ENCODE measurements at places on chromosomes 6 and 20.

DNA sequence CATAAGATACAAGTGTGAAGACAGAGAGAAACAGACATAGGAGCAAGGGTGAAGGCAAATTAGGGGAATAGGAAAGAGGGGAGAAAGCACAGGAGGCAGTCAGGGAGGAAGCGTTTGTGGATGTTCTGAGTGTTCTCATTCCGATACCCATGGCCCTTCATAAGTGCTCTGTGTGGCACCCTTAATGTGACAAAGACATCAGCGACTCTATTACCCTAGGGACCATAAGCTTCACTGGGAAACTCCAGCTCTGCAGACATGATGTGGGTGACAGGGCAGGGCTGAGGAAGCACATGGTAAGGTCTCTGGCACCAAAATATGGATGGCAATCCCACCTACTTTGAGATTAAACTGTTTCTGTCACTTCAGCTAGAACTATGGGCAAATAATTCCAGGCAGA, 33.0 kb downstream of the F13A1 start:
- no peak for DNase-seq

GRCh38 chr6:401239-401993, 9.9 kb downstream of the IRF4 start:
- DNase-seq, result no peak

- DNase-seq, result no peak
Measured at GRCh38 chr6:98932381-98932780, 15.4 kb downstream of the FBXL4 start.

DNA sequence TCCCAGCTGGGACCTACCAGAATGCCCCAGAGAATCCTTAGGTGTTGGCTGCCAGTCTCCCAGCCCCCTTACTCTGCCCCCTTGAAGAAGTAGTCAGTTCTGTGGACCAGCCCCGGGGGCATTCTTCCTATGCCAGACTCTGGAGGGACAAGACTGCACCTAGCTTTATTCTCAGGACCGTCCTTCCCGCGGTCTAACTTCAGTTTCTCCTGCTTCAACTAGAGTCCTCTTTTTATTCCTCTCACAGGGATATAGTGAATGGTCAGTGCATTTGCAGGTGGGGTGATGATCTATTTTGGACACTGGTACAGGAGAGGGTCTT, 35.9 kb upstream of the MDFI start:
- no peak for DNase-seq

- no peak for DNase-seq
Measured at GRCh38 chr20:53444401-53445149, 149.1 kb downstream of the ZNF217 start.

- DNase-seq, result no peak
Measured at GRCh38 chr6:148242180-148242579, 100.5 kb upstream of the SASH1 start.

DNA sequence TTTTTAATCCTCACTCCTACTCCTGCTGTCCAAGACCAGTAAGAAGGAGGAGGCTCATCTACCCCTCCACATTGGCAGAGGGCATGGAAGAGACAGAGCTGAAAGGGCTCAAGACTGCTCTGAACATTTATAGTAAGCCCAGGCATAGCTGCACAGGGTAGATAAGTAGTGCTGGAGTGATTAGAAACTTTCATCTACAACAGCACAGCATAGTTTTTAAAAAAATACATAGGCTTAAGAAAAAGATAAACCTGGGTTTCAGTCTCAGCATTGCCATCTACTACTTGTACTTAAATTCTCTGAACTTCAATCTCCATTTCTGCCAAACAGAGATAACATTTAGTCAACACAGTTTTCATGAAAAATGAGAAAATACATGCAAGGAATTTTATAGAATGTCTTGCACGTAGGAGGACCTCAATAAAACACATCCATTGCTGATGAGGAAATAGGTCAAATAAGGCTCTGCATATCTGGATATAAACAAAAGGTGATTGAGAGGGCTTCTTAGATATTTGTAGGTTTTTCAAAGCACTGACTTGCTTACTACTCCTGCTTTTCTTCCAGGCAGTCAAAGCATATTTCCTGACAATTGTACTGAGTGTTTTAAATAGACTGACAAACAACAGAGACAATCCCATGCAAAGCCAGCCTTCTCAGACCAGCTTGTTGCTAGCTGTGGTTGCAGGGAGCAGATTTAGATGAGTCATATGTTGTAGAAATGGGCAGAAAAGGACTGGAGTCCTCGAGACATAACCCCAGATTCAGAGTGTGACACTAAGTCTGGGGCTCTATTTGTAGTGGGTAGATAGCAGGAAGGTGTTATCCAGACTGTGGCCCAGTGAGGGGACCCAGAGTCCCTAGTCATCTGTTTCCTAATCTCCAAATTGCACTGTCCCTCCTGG, 107.4 kb upstream of the TAB2 start:
- DNase-seq, result no peak

GRCh38 chr6:1696463-1696850, 86.7 kb downstream of the FOXC1 start:
- no peak for DNase-seq

GRCh38 chr20:37901240-37901639, 1.7 kb upstream of the VSTM2L start:
- no peak for DNase-seq

DNA sequence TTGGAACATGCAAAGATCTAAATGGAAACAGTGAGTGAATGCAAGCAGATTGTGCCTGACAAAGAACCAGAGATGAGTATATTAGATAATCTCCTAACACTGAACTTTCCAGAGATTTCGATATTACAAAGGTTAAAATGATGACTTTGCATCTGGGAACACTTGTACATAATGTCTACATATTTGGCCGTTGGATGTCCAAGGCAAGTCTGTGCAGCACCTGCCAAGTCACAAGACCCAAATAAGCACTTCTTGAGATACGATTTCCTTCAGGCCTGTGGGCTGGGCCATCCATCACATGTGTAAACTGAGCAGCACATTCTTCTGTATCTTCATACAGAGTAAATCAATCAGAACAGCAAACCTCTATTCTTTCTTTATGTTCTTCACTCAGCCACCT, 32.5 kb upstream of the SMLR1 start:
- no peak for DNase-seq

- DNase-seq, result no peak
Measured at GRCh38 chr20:51134405-51134804, 111.5 kb upstream of the KCNG1 start.

DNA sequence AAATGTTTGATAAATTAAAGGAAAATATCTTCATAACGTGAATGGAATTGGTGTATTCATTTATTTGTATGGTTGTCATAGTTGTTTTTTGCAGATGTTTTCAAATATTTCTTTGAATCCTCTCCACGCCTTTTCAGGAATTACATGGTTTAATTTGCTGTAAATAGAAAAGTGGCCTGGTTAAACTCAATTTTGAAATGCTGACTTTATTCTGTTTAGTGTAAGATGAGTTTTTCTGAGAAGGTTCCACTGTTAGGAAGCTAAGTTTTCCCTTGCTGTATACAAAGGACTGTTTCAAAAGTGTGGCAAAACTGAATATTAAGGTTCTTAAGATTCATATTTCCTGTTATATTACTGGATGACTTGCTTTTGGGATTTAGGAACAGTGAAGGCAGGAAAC, 503 bp upstream of the ZC2HC1B start:
- no peak for DNase-seq

DNA sequence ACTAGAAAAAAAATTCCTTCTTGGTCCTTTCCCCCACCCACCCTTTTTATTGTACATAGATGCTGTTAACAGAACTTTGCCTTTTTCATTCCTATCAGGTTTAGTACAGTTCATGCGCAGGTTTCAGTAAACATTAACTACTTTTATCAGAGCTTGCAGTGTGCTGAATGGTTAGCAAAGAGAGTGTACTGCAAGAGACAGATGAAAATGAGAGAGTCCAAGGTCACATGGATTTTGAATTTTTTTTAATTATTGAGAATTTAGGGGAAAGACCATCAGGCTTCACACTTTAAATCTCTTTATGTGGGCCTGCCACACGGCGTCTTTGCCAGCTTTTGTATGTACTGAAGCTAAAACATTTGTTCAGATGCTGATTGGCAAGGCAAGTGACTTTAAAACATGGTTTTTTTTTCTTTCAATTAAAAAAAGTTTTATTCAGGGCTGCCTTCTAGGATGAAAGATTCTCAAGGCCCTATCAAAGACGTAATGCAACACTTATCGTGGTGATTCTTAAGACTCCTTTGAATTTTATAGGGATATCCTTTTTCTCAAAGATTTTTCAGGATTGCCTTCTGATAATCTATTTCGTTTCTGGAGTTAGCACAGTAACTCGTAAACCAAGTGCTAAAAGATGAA, 32.2 kb downstream of the RREB1 start:
- no peak for DNase-seq

- no peak for DNase-seq
Measured at GRCh38 chr6:116397914-116398313, 27.2 kb downstream of the DSE start.

Measured in brain pericyte (primary cell).